ENCODE measurements at places on chromosomes 1 and 21.

- no peak for DNase-seq
Measured at GRCh38 chr1:244672946-244673682, 20.2 kb downstream of the DESI2 start.

DNA sequence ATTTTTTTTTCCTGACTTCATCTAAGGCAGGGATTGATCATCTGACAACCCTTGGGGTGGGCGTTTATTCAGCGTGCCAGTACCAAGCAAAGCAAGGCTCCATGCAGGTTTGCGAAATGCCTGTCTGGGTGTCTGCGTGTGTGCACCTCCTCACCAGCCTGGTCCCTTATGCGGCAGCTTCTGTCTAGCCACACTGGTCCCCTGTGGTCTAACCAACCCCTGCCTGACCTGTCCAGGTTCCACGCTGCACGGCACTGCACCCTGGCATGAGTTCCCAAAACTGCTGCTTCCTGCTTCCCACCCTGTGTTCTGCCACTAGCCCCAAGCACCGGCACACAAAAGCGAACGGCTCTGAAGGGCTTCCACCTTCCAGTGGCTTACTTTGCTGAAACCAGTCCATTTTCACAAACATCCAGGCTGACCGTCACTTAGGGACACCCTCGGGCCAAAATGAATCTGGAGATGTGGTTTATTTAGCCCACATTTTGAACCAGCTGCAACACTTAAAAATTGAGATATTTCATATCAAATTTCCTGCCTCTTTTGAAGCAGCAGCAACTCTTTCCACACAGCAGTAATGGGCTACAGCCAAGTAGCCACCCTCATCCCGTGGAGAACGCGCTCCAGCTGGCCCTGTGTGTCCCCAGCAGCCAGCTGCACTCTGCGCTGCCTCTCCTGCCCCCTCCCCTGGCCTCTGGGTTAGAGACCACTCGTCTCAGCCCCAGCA is 55.7 kb downstream of the HLCS start:
- DNase-seq: no peak

DNA sequence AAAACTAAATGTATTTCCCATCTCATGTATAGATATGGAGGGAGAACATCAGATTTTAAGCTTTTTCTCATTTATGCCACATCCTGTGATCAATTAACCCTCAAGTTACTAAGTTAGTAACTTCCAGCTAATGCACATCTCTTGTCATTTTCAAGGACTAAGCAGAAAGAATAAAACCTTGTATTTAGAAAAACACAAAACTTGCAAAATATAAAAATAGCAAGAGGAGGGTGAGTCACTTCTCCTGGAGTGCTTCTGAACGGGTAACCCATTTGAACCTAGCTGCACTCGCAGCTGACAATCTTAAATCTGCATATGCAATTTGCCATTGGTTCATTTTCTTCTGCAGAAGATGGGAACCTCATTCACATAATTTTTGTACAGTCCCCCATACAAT is 500.5 kb downstream of the SETD4 start:
- DNase-seq: no peak

GRCh38 chr1:232328486-232329102 is 301.3 kb downstream of the SIPA1L2 start:
- DNase-seq: peak; percentile 54

DNA sequence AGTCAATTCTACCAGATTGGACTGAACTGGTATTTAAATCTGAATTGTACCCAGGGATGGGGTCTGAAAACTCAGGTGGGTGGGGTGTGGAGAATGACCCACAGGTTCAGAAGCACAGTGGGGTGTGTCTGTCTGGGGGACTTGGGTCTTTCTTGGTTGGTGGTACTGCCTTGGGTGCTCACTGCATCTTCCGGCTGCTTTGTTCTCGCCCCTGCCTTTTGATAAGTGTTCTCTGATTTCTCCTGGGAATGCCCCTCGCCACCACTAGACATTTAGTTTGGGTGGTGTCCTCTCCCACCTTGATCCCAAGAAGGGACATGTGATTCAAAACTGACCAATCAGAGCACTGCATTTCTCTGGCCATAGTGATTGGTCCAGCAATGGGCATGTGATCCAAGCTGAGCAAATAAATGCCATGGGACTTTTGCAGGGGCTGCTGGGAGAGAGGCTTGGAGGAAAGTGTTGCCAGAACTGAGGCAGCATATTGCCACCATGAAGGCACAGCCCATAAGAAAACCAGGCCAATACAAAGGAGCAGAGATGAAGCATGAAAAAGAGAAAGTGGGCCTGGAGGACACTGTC is 270.5 kb downstream of the NPHP4 start:
- no peak for DNase-seq

DNA sequence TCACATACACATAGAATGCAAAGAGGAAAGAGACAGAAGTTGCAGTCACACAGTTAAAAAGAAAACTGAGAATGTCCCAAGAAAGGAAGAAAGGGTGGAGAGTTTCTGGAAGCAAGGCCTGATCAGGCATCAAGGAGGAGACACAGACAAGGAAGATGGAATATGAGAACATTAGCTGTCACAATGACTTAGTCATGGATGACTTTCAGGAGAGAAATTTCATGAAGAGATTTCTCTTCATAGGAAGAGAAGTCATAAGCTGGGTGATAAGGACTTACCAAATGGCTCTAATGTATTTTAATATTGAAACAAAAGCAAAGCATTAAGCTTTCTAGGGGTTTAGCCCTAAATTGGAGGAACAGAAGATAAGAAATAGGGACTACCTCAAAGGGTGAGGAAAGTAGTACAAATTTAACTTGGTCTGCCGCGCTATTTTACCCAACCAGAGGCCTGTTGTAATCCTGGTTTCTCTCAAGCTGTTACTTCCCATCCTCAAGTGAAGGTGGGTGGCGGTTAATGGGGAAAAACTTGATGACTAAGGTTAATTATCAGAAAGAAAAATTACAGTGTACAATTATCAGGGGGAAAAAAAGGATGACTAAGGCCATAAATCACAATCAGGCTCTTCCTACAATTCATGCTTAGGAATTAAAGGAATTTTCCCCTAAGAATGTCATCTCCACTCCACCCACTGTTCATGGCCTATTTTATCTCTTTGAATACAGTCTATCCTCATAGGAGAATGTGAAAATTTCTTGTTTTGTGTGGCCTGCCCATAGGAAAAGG is 93.9 kb upstream of the ADGRL2 start:
- no peak for DNase-seq

DNA sequence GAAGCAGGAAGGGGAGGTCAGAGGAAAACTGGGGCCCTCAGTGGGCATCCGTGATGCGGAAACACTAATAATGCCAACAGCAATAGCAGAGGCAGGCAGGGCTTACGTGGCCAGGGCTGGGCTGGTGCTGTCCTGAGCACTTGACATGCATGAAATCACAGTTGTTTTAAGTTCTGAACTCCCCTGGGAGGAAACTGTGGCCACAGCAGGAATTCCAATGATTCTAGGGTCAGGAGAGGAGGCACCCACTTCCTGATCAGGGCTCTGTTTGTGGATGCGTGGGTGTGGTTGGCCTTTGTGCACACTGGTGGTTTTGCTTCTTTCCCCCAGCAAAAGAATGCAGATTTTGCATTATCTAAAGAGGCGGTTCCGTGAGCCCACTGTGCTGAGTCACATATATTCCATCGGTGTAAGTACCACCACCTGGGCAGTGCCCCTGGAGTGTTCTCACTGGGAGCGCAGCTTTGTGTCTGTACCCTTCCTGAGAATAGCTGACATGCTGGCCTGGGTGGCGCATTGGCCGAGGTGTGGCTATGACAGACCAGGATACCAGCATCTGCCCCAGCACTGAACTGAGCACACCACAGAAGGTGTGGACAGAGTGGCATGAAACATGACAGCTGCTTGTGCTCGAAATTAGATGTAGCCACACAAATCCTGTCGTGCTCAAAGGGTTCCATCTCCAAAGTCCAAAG is 71.0 kb downstream of the PDE9A start:
- no peak for DNase-seq

GRCh38 chr1:40462956-40463590 is 12.8 kb downstream of the ZFP69B start:
- no peak for DNase-seq

- DNase-seq: no peak
Measured at GRCh38 chr1:48196237-48196636, 26.3 kb upstream of the SLC5A9 start.

DNA sequence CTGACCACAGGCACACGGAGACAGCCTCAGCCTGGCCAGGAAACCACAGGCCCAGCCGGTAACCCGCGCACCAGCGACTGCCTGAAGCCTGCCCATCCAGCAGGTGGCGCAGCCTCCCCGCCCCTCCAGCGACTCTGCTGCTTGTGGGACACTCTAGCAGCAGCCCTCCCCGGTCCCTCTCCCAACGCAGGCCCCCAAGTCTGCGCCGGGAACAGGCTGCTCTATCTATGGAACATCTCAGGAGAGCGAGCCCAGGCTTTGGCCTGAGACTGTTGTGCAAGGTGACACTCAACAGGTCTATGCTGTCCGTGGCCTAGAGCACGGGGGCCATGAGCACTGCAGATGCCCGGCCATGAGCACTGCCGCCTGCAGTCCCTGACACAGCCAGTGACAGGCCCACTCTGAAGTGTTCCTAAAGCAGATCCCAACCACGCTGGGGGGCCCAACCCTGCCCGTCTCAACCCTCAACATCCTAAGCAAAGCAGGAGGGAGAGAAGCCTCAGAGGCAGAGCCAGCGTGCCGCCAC is 28.4 kb downstream of the WDR4 start:
- DNase-seq: no peak

DNA sequence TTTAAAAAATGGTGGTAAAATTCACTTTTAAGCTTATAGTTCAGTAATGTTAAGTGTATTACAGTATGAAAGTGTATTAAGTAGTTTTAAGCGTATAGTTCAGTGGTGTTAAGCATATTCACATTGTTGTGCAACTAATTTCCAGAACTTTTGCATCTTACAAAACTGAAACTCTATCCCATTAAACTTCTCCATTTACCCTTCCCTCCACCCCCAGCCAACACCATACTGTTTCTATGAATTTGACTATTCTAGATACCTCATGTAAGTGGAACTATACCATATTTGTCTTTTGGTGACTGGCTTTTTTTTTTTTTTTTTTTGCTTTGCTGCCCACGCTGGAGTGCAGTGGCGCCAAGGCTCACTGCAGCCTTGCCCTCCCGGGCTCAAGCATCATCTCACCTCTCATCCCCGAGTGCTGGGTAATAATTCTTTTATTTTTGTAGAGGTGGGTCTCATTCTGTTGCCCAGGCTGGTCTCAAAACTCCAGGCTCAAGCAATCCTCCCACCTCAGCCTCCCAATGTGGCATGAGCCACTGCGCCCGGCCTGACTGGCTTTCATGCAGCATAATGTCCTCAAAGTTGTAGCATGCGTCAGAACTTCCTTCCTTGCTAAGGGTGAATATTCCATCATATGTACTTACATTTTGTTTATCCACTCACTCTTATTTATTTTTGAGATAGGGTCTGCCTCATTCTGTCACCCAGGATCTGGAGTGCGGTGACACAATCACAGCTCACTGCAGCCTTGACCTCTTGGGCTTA is 45.1 kb upstream of the BMP8B start:
- DNase-seq: no peak

GRCh38 chr1:82775406-82776000 is 974.8 kb downstream of the ADGRL2 start:
- no peak for DNase-seq

DNA sequence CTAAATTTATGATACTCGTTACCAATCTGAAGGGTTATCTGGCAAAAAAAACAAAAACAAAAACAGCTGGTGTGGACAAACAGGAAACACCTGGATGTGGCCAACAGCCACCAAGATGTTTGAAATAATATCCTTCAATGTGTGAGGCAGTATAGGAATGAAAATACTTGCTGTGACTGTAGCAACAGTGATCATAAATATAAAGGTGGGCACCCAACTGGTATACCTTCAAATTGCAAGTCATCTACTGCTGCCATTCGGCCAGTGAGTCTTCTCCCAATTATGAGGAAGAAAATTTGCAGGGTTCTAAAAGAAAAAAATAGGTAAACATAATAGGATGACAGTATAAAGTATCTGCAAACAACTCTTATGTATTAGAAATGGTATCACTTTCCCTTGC is 916 bp downstream of the YIPF1 start:
- no peak for DNase-seq

DNA sequence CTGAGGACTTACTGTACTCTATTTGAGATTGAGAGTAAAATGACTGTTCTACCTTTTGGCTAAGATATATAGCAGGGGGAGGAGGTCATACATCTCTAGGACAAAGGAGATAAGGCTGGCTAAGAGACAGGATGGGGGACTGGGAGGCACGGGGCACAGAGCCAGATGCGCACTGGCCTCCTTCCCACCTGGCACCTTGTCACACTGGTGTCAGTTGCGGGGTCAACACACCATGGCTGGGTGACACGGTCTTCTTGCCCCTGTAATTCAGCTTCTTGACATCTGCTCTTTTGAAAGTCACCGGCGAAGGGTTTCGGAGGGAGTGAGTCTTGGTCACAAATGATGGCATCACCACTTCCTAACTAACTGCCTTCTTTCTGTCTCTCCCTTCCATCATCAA is 177.3 kb downstream of the ZSCAN20 start:
- DNase-seq: no peak

DNA sequence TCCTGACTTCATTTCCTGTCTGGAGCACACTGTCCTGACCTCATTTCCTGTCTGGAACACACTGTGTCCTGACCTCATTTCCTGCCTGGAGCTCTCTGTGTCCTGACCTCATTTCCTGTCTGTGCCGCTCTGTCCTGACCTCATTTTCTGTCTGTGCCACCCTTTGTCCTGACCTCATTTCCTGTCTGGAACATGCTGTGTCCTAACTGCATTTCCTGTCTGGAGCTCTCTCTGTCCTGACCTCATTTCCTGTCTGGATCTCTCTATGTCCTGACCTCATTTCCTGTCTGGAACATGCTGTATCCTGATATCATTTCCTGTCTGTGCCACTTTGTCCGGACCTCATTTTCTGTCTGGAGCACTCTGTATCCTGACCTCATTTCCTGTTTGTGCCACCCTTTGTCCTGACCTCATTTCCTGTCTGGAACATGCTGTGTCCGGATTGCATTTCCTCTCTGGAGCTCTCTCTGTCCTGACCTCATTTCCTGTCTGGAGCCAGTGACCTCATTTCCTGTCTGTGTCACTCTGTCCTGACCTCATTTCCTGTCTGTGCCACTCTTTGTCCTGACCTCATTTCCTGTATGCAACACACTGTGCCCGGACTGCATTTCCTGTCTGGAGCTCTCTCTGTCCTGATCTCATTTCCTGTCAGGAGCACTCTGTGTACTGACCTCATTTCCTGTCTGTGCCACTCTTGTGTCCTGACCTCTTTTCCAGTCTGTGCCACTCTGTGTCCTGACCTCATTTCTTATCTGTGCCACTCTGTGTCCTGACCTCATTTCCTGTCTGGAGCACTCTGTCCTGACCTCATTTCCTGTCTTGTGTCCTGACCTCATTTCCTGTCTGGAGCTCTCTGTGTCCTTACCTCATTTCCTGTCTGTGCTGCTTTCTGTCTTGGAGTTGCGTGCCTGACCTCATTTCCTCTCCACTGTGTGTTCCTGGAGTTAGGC is 27.6 kb downstream of the SKI start:
- DNase-seq: peak; percentile 53

- no peak for DNase-seq
Measured at GRCh38 chr1:186620566-186621350, 59.5 kb downstream of the PTGS2 start.

GRCh38 chr21:33189824-33190223 is 39.9 kb upstream of the IFNAR2 start:
- DNase-seq: no peak

Data from retina (tissue), 1 donor.